T-helper 2 cell (primary cell): ENCODE measurements at places on chromosomes 1 and 21.

- DNase-seq, result no peak
Observed at GRCh38 chr1:57898531-57898930, 474.7 kb upstream of the DAB1 start.

DNA sequence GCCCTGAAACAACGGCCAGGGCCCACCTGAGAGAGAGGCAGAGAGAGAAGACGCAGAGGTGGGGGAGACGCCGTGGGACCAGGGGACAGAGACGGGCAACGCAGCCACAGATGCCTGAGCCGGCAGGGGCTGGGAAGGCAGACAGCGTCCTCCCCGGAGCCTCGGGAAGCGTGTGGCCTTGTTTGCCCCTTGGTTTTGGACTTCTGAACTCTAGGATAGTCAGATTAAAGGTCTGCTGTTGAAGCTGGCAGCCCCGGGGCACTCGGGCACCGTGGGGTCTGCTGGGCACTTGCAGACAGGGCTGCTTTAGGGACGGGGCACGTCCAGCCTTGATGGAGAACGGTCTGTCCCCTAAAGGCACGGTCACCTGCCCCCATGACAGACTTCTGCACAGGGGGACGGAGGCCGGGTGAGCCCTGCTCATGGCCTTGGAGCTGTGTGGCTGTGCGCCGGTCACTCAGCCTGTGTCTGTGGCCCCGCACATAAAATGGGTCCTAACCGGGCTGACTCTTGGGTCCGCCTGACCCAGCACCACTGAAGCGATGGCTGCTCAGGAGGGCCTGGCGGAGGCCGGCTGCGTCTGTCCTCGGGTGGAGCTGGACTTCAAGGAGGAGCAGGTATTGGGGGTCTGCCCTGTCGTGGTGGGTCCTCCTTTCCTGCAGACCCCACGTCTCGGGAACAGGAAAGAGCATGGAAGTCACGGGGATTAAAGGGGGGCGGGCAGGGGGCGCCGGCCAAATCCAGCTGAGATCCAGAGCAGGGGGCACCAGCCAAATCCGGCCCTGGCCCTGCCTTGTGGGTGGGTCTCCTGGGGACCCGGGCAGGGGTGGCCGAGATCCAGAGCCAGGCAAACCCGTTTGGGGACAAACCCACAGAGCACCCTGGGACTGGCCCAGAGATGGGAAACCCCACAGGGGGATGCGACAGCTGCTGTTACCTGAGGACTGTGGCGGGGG lies 9.6 kb upstream of the RNF223 start:
- no peak for DNase-seq

DNA sequence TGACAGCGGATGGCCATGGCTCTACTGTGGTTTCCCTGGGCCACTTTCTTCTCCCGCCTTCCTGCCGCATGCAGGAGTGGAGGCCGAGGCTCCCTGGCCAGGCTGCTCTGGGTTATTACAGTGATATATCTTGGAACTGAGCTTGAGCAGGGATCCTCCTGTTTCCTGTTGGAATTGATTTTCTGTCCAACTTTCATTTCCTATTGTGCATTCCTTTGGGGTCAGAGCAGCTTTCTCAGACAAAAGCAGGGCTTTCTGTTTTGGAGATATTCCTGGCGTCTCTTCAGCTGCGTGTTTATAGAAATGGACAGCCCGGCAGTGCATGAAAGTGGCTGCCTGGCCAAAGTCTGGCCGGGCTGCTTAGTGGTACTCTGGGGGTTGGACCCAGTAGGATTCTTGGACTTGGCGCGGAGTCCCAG lies 146.4 kb downstream of the KIF26B start:
- no peak for DNase-seq

GRCh38 chr1:18915341-18915740 lies 13.0 kb upstream of the ALDH4A1 start:
- no peak for DNase-seq

DNA sequence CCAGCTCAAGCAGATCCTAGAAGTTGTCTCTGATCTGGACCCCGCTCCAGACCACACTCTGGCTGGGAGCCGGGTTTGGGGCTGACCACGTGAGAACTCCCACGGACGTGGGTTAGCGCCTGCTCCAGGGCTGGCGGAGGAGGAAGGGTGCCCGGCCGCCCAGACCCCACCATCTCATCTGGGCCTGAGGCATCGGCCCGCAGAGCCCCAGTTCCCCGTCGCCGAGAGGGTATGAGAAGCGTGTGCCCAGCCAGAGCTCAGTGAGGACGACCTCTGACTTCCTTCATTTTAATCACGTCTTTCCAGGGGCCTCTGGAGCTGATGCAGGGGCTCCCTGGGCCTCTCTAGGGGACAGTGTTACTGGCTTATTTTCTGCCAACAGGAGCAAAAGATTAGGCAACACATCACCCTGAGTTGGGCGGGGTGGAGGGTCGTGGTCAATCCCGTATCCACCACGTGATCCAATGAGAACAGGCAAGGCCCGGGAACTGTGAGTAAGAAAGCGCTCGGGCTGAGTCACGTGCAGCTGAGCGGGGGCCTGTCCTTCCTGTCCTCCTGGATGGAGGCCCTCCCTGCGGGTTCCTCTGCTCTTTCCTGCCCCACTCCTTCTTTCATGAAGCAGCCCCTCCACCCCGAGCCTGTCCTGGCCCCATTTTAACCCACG lies 81.1 kb downstream of the SIK1 start:
- DNase-seq, result no peak

DNA sequence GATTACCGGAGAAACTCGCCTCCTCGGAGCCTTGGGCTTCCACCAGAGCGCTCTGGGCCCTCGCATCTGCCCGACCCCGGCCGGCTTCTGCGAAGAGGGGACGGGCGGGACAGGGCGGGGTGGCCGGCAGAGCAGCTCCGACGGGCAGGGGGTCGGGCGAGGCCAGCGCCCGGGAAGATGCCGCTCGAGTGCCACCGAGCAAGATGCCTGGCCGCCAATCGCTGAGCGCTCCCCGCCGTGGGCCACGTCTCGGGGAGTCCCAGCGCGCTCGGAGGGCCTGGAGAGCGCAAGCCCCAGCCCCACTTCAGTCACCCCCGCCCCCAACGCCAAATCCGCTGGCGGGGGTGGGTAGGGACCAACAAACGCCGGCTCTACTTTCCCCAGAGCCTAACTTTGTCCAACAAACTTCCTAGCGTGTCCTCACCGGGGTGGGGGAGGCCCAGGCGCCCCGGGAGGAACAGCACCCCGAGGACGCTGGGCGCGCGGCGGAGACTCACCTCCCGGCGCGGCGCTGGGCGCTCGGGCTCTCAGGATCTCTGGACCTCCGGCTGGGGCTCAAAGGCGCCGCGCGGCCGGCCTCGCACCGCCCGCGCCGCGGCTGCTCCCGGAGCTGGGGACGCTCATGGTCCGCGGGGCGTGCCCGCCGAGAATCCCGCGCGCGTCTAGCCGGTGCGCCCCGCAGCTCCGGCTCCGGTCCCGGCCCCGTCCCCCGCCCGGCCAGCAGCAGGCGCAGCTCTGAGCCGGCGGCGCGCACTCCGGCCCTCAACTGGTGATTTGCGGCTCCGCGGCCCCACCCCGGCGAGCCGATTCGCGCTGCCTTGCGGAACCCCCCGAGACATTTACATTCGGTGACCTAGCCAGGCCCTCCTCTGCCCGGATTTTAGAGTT lies at the start of gene BCAR3:
Gene BCAR3 (minus strand): TSS at position 737 of the 888 bp plus-strand sequence. CDS start 6,907 bp downstream, outside the sequence.
- peak; percentile 13 for DNase-seq

- no peak for DNase-seq
Observed at GRCh38 chr1:199463521-199464127, 563.9 kb upstream of the NR5A2 start.

GRCh38 chr1:30877205-30877912 lies 31.2 kb downstream of the SDC3 start:
- DNase-seq, result no peak

DNA sequence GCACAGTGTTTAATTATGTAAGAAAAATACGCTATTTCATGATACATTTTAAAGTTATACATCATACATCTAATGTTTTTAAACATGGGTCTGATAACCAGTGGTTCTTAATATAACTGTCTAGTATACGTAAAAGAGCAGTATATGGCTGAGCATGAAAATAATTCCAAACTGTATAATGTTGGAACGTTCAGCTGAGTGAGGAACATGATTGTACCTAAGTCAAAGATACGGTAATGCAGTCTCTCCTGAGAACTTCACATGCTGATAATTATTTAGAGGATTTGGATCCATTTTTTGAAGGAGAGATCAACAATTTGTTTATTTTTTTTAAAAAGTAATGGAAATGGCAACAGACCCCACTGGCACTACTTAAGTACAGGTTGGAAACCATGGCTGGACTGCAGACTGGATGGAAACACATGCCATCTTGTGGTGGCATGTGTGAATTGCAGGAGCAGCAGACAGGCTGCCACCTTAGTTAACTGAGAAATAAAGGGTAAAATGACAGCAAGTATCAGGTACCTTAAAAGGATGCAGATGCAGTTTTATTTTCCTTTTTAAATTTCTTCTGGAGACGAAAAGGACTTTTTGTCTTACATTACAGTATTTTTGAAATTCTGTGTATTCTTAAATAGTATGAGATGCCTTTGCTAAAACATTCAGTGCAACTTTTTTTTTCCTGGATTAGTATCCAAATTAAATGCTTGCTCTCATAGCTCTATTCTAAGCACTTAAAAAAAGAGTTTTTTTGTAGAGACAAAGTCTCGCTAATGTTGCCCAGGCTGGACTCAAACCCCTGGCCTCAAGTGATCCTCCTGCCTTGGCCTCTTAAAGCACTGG lies 73.8 kb downstream of the MTR start:
- DNase-seq, result peak; percentile 66
